ENCODE measurements at places on chromosomes 13 and 19.

GRCh38 chr13:27081893-27082679, 89.5 kb downstream of the USP12 start:
- DNase-seq: no peak

DNA sequence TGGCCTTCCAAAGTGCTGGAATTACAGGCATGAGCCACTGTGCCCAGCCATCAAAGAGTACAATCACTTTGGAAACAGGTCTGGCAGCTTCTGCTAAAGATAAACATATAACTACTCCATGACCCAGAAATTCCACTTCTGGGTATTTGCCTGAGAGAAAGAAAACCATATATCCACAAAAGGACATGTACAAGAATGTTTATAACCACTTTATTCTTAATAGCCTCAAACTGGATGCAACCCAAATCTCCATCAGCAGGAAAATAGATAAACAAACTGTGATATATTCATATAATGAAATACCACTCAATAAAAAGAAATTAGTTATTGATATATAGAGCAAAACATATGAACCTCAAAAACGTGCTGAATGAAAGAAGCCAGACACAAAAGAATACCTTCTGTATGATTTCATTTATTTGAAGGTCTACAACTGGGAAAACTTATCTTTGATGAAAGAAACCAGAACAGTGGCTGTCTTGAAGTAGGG, 40.5 kb downstream of the TEX26 start:
- no peak for DNase-seq

- DNase-seq: no peak
These were observed 17.5 kb upstream of the HS6ST3 start for GRCh38 chr13:96072392-96072791.

DNA sequence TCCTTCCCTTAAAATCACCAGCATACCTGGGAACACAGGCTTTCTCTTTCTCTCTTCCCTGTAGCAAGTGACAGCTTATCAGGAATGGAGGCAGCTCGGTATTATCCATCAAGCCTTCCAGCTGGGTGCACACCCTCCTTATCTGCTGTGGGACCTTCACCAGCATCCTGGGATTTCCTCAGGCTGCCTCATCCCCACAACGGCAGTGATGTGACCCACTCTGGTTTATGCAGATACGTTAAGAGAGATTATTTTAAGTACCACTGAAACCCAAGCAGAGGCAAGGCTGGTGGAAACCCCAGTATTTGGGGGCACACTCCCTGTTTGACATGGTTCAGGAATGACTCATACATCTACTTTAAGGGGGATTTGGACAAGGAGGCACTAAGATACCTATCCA, 192.1 kb downstream of the TM9SF2 start:
- DNase-seq: no peak

GRCh38 chr19:47626238-47626637, 17.3 kb downstream of the BICRA start:
- DNase-seq: no peak

- DNase-seq: no peak
These were observed 24.6 kb downstream of the MPHOSPH8 start for GRCh38 chr13:19657872-19658591.

DNA sequence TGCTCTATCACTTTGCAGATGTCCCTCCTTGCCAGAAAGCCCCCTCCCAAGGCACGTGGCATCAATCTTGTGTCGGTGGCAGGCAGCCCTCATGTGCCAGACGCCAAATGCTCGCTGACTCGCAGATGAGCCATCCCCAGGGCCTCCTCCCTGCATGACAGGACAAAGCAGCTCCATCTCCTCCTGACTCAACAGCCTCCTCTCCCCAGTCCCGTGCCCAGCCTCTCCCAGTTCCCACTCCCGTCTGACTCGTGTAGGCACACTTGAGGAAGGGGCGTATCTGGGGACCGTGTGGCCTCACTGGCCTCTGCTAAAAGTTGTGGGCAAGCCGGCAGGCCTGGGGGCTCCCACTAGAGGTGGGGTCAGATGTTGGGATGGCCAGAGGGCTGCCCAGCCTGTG, 133.6 kb downstream of the STK24 start:
- no peak for DNase-seq

DNA sequence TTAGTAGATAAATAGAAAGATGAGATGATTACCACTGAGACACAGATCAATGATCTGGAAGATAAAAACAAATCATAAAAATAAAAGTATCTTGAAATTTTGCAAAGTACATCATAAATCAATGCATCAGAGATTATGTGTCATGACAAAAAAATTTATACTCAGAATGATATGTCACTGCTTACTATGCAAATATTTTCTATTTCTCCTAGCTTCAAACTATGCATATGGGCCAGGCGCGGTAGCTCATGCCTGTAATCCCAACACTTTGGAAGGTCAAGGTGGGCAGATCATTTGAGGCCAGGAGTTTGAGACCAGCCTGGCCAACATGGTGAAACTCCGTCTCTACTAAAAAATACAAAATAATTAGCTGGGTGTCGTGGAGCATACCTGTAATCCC, 17.3 kb upstream of the RBM26 start:
- no peak for DNase-seq

- DNase-seq: no peak
These were observed 1.4 kb upstream of the MPV17L2 start for GRCh38 chr19:18191640-18192062.

- no peak for DNase-seq
These were observed 9.5 kb downstream of the AXL start for GRCh38 chr19:41228486-41228885.

DNA sequence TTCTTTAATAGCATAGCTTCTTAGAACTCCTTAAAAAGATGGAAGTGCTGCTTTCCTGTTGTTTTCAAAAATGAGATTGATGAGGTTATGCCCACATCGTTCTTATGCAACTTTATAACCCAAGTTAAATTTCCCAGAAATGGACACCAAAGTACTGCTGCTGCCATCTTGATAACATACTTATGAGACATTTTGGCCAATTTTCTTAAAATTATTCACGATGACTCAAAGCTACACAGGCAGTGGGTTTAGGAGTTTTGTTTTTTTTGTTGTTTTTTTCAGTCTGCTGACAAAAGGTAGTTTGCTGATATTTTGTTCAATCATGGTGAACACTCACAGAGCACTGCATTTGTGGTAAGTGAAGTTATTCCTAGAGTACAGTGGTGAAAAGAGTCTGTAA, 54.9 kb upstream of the RFC3 start:
- DNase-seq: no peak

DNA sequence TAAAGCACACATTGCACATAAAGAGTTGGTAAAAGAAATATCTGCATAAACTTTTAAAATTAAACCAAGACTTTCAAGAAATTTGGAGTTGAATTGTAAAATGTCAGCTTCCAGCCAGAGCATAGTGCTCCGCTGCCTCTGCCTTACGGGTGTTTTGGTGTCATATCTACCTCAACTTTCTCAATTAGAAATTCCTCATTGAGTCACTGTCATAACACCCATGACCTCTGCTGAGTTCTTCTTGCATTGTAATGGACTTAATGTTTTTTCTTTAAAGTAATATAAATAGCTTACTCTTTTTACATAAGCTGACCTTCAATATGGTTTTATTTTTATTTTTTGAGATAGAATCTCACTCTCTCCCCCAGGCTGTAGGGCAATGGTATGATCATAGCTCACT, 551.0 kb upstream of the NBEA start:
- no peak for DNase-seq

GRCh38 chr13:20127562-20128458, 33.0 kb downstream of the GJA3 start:
- no peak for DNase-seq

- DNase-seq: no peak
These were observed 263.7 kb downstream of the TEX29 start for GRCh38 chr13:111584101-111584672.

DNA sequence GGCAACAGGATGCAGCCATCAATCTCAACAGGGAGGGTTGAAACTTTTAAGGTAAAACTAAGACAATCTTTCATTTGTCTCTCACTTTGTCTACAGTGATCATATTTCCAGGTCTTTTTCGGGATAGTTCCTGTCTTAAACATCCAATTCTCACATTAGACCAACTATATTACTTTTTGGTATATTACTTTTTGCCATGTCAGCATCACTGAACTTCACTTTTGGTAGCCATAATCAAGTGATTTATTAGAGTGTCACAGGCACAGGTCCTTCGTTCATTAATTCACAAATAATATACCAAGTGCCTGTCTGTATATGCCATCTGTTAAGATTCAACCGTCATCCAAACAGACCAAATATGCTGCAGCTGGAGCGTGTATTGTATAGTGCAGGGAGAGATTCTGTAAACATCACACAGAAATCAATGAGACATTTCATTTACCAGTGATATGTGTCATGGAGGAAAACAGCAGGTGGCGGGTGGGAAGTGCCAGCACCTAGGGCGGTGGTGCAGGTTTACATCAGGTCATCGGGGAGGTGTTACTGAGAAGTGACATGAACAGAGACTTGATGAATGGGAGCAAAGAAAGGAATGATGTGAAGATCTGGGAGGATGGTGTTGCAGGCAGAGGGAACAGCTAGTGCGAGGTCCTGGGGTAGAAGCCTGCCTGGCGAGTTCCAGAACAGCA, 24.9 kb downstream of the ARHGEF7 start:
- no peak for DNase-seq

- DNase-seq: no peak
These were observed 207.2 kb downstream of the SPRY2 start for GRCh38 chr13:80133631-80134261.

GRCh38 chr19:19259741-19260140, 13.4 kb downstream of the TM6SF2 start:
- DNase-seq: no peak

GRCh38 chr19:347946-348861, 3.6 kb upstream of the MIER2 start:
- no peak for DNase-seq

GRCh38 chr13:33279414-33280278, 5.9 kb downstream of the STARD13 start:
- DNase-seq: no peak

- no peak for DNase-seq
These were observed 37.6 kb upstream of the C1QTNF9 start for GRCh38 chr13:24271601-24272451.

GRCh38 chr19:3868770-3869456, at the start of gene ZFR2:
Gene ZFR2 (minus strand): TSS chr19:3869038. CDS start chr19:3869017, 21 bp downstream.
- DNase-seq: no peak

GRCh38 chr19:46603195-46603637, 2.1 kb downstream of the CALM3 start:
- DNase-seq: no peak

DNA sequence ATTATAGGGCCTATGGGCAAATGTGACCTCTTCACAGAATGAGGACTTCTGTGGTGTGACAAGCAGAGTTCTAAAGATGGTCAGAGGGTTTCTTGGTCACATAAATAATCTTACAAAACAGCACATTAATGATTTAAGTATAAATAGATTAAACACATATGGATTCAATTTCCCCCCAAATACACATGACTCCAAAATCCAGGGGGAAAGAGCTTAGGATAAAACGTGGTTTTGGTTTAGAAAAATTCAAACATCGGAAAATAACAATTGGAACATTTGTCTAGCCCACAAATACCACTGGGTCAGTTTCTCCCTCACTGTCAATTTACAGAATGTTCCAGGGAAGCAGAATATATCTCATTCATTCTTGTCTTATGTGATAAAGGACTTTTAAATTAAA, 283.1 kb downstream of the COG6 start:
- no peak for DNase-seq

DNA sequence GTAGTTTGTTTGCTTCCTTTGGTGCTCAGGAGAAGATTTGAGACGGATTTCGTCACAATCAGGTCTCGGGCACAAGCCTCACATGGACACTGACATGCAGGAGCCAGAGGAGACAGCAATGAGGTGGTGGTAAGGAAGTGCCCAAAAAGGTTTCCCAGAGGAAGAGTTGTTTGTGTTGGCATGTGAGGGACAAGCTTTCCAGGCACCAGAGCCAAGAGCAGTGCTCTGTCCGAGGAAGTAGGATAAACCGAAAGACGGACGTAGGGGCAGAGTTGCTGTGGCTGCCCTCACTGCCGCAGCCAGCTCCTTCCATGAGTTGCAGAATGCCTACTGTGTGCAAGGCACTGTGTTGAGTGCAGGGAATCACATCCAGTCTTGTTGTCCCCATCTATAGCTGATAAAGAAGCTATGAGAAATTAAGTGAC, 27.7 kb downstream of the SAE1 start:
- DNase-seq: no peak

DNA sequence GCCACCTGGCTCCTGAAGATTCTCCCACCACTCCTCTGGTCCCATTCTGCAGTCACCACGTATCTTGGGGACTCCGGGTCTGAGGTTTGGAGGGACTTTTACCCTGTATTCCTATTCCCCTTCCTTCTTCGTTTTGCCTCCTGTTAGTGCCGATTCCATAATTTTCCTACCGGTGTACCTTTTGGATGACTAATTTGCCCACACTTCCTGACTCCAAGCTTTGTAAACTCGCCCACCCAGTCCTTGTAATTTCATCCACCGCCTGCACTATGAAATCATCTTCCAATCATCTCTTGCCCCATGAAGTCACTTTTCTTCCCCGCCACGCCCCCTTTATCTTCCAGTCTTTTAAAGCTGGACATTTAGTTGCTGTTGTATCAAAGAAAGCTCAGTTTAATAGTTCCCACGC, 572 bp downstream of the UCHL3 start:
- DNase-seq: no peak

GRCh38 chr13:36370108-36370429, 23.9 kb upstream of the SPART start:
- no peak for DNase-seq

- DNase-seq: no peak
These were observed 17.0 kb downstream of the ZFP82 start for GRCh38 chr19:36401475-36401874.

- DNase-seq: no peak
These were observed 8.4 kb downstream of the MKNK2 start for GRCh38 chr19:2042485-2043250.

DNA sequence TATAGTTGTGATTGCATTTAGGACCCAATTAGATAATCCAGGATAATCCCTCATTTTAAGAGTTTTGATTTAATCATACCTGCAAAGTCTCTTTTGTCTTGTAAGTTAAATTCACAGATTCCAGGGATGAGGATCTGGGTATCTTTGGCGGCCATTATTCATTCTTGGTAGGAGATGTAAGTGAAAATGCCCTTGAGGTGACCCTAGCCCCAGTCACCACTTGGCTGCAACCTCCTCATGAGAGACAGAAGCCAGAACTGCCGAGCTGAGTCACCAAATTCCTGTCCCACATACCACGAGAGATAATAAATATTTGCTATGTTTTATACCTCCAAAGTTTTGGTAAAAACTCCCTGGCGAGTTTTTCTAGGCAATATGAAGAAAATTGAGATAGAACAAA, 389.4 kb downstream of the RFC3 start:
- no peak for DNase-seq

DNA sequence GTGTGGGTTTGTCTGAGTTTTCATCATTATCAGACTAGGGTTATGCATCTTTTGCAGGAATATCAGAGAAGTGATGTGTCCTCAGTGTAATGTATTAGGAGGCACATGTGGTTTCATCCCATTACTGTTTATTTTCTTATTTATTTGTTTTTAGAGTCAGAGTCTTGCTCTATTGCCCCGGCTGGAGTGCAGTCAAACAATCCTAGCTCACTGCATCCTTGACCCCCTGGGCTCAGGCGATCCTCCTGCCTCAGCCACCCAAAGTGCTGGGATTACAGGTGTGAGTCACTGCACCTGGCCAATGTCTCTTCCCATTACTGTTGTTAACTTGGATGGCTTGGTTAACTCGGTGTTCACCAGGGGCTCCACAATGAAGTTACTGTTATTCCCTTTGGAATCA, 67.4 kb downstream of the MAP4K1 start:
- no peak for DNase-seq

- no peak for DNase-seq
These were observed 49.9 kb upstream of the SERP2 start for GRCh38 chr13:44323754-44324153.

All from activated CD8-positive, alpha-beta memory T cell treated with anti-CD3 and anti-CD28 coated beads for 1 hour (primary cell).